ENCODE measurements at places on chromosomes 3 and 15. TPM values are rescaled to one million over a fixed set of nuclear protein-coding genes. Genes with fewer than 3 reads are reported as not detected.

GRCh38 chr3:165753560-165753959 is 83.7 kb downstream of the BCHE start:
- no peaks in the 10 kb centered on the region for H3K36me3 ChIP-seq
- H3K27ac ChIP-seq, result no peak overlapping the region
- no peaks in the 10 kb centered on the region for H3K4me1 ChIP-seq
- no peak for DNase-seq
- no peaks in the 10 kb centered on the region for H3K27me3 ChIP-seq

DNA sequence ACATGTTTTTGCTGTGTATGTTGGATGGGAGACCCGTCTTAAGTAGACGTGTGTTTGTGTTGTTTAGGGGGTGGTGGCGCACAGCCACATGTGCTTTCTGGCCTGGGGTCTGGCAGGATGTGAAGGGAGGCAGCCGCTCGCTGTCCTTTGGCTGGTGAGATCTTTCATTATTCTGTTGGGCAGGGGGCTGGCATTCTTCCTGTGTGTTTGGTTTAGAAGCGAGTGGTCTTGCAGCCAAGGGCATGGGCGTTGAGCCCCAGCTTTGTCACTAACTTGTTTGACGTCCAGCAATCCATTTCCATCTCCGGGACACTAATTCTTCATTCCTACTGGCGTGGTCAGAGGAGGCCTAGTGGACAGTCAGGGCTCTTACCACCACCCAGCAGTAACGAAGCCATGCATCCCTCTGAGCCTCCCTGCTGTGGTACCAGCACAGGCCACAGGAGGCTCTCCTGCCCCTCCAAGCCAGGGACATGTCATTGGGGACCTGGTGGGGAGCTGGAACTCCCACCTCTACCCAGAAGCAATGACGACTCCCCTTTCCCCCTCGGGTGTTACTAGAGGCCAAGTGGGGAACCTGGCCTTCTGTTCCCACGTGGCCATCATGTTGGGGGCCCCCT is 10.7 kb downstream of the THSD4 start:
- DNase-seq, result no peak
- H3K4me1 ChIP-seq, result no peaks in the 10 kb centered on the region
- no peak overlapping the region for H3K4me3 ChIP-seq
- no peak overlapping the region for H3K27ac ChIP-seq
- no peaks in the 10 kb centered on the region for H3K36me3 ChIP-seq

DNA sequence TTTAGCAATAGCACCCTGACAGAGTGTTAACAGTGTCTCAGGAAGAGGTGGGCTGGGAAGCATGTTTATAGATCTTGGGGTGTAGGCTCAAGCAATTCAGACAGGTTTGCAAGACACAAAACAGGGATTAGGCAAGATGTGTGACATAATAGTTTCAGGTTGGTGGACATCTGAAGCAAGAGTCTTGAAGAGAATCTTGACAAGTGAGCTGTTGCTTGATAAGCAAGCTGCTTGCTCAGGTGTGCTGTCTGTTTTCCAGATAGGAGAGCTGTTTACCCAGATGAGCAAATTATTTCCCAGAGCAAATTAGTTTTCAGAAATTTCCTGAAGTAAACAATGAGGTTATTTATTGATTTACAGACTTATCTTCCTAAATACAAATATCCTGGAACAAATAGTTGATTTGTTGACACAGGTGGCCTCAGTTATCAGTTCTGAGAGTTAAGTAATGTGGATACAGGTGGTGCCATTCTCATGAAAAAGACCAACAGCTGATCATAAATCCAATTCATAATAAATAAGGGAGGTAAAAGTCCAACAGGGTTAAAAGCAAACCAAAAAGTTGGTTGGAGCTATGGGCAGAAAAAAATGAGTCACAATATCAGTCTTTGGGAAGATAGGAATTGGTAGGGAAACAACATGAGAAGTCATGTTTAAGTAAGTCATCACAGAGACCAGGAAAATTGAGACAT is 437.3 kb downstream of the TBL1XR1 start:
- H3K4me1 ChIP-seq, result no peaks in the 10 kb centered on the region
- H3K27ac ChIP-seq, result no peak overlapping the region
- DNase-seq, result no peak
- H3K27me3 ChIP-seq, result no peaks in the 10 kb centered on the region

DNA sequence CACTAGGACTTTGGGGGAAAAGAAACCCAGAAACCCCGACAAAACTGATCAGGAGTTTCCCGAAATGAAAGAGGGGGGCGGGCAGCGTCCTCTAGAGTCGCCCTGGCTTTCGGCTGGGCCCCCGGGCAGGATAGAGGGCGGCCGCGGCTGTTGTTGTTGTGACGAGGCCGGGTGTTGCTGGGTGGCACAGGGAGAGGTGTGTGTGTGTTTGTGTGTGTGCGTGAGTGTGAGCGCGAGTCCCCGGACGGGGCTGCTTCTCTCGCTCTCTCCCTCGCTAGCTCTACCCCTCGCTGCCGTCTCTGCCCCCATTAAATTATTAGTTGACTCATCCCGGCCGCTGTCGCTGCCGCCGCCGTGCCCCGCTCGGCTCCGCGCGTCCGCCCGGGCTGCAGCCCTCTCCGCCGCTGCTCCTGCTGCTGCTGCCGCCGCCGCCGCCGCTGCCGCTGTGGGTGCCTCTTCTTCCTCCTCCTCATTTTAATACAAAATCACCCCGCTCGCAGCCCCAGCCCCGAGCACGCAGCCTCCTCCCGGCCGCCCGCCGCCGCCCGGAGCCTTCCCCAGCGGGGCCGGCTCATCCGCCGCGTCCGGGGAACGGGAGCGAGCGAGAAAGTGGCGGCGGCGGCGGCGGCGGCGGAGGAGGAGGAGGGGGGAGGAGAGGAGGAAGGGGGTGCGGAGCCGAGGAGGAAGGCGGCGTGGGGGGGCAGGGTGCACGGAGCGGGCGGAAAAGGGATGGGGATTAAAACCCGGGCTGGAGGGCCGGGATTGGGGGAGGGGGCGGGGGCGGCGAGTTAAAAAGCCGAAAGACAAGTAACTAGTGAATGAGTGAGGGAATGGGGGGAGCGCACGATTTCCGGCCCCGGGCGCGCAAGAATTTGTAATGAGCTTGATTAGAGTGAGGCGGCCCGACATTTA is at the start of gene SATB1:
Gene SATB1, minus strand, starts transcription at position 611 of the 912 bp plus-strand sequence. CDS start 4,372 bp downstream, outside the sequence.
- H3K4me3 ChIP-seq, result peak within 1 kb of the TSS; percentile 81
- peaks cover 54% of the 10 kb centered on the region for H3K36me3 ChIP-seq
- H3K27me3 ChIP-seq, result no peaks in the 10 kb centered on the region
- DNase-seq, result peak; percentile 71
- peak within 1 kb of the TSS; percentile 79 for H3K27ac ChIP-seq
- H3K4me1 ChIP-seq, result peaks cover 67% of the 10 kb centered on the region

DNA sequence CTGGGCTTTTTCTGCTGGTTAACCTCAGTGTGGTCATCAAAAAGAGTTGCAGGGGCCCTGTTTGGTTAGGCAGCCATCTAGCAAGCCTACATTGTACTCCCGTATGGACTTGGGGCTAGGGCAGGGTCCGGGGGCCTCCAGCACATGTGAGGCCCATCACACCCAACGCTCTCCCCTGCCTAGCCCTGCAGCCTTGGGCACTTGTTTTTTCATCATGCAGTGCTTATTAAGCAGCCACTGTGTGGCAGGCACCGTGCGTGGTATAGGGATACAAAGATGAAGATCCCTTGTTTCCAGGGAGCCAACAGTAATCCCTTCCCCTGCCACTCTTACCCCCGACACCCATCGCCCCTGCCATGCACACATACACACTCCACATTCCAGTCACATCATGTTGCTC is 14.2 kb downstream of the MRAS start:
- H3K27ac ChIP-seq, result no peak overlapping the region
- no peaks in the 10 kb centered on the region for H3K36me3 ChIP-seq
- H3K27me3 ChIP-seq, result peaks cover under 1% of the 10 kb centered on the region
- H3K4me3 ChIP-seq, result no peak overlapping the region
- DNase-seq, result no peak

Gene FBXO40
- total RNA-seq, result not detected

- H3K4me3 ChIP-seq, result no peak overlapping the region
- H3K4me1 ChIP-seq, result no peaks in the 10 kb centered on the region
- no peaks in the 10 kb centered on the region for H3K27me3 ChIP-seq
- H3K27ac ChIP-seq, result no peak overlapping the region
- H3K36me3 ChIP-seq, result no peaks in the 10 kb centered on the region
- no peak for DNase-seq
These were observed 288.7 kb downstream of the ZIC4 start for GRCh38 chr3:147117631-147118030.

DNA sequence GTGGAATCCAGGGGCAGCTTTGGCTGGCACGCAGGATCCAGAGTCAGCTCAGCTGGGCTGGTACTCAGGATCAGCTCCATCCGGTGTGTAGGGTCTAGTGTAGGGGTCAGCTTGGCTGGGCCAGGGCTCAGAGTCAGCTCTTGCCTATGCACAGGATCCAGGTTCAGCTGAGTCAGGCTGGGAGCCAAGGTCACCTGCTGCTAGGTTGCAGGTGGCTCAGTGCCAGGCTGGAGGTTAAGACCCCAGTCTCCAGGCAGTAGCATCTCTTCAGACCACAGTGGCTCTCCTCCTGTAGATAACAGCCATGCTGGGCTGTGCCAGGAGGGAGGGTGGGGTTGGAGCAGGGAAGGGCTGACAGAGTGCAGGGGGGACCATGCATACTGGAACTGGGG is 1.8 kb downstream of the HYAL3 start:
- peak overlapping the region; percentile 99 for H3K4me3 ChIP-seq
- H3K27ac ChIP-seq, result no peak overlapping the region
- H3K27me3 ChIP-seq, result no peaks in the 10 kb centered on the region
- peaks cover 12% of the 10 kb centered on the region for H3K36me3 ChIP-seq
- peaks cover 44% of the 10 kb centered on the region for H3K4me1 ChIP-seq
- no peak for DNase-seq

- peaks cover 6% of the 10 kb centered on the region for H3K27me3 ChIP-seq
- DNase-seq, result no peak
These were observed 60.5 kb downstream of the THBS1 start for GRCh38 chr15:39641191-39641889.

GRCh38 chr3:9250236-9250635 is 790 bp upstream of the SRGAP3 start:
- H3K4me3 ChIP-seq, result no peak overlapping the region
- H3K27ac ChIP-seq, result no peak overlapping the region

- DNase-seq, result no peak
- peaks cover 11% of the 10 kb centered on the region for H3K27me3 ChIP-seq
- no peaks in the 10 kb centered on the region for H3K4me1 ChIP-seq
- H3K4me3 ChIP-seq, result no peak overlapping the region
- H3K27ac ChIP-seq, result no peak overlapping the region
These were observed 110.3 kb downstream of the MYLK start for GRCh38 chr3:123773681-123774431.

DNA sequence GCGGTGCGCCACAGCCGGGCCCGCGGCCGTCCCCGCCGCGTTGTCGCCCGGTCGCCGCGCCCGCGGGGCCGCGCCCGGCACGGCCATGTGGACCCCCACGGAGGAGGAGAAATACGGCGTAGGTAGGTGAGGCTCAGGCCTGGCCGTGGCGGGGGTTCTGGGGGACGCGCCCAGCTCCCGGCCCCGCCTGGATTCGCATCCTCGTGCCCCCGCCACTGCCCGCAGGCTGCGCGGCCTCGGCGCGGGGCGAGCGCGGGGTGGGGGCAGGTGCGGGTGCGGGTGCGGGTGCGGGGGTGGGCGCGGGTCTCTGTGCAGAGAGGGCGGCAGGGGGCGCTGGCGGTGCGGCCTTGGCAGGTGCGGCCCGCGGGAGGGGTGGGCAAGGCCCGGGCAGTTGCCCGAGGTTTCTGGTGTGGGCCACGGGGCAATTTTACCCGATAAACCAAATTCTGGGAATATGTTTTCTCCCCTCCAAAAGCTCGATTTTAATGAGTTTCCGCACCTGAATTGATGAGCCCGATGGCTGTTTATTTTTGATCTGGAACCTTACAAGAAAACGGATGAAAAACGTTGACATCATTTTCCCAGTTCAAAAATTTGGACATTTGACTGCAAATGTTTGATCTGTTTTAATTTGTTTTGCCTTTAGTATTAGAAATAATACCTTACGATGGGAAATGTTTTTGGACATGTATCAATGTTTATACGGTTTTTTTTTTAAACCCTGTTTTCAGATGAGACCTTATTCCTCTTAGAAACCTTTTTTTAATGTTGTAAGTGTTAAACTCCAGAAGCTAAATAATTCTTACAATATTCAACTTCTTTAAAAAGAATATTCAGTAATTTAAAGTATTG is 678 bp downstream of the DOCK3 start:
- no peak overlapping the region for H3K27ac ChIP-seq
- no peaks in the 10 kb centered on the region for H3K36me3 ChIP-seq
- peak overlapping the region; percentile 66 for H3K4me3 ChIP-seq
- DNase-seq, result peak; percentile 58
- H3K27me3 ChIP-seq, result peaks cover 46% of the 10 kb centered on the region

DNA sequence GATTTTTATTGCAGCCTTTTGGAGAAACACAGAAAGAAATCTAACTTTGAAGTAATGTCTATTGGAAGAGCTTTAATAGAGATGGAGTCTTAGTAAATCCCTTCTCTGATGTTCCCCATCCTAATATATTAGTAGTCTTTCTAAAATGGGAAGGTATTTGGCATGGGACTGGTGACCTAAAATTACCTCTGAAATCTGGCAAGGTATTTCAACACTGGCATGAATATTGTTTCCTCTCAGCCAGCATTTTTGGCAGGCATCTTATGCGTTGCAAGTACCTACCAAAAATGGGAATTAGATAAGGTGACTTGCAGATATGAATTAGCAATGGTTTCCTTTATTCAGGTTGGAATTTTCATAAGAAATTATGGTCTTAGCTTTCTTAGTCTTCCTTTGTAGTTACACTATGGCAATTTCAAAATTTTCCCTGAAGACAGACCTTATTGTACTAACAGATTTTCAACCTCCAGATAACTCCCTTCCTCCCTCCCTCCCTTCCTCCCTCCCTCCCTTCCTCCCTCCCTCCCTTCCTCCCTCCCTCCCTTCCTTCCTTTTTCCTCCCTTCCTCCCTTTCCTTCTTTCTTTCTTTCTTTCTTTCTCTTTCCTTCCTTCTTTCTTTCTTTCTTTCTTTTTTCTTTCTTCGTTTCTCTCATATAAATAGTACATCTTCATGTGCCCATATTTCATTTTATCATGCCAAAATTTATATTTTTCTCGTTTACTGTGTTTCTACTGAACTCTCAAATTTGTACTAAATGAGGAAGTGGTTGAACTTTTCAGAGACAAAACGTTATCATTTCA is 168.2 kb upstream of the KCNMB2 start:
- H3K4me3 ChIP-seq, result no peak overlapping the region
- DNase-seq, result no peak
- no peaks in the 10 kb centered on the region for H3K4me1 ChIP-seq

Gene MAP3K13
- total RNA-seq, result 11.3 TPM

DNA sequence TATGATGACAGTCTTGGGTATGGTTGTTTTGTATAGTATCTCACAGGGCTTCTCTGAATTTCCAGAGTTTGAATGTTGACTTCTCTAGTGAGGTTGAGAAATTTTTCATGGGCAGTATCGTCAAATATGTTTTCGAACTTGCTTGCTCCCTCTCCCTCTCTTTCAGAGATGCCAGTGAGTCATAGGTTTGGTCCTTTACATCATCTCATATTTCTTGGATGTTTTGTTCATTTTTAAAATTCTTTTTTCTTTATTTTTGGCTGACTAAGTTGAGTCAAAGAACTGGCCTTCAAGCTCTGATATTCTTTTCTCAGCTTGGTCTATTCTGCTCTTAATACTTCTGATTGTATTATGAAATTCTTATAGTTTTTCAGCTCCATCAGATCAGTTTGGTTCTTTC is 282.3 kb upstream of the NECTIN3 start:
- H3K4me3 ChIP-seq, result no peak overlapping the region
- peaks cover 8% of the 10 kb centered on the region for H3K4me1 ChIP-seq
- no peak overlapping the region for H3K27ac ChIP-seq
- H3K36me3 ChIP-seq, result peaks cover 3% of the 10 kb centered on the region
- H3K27me3 ChIP-seq, result peaks cover 4% of the 10 kb centered on the region

Gene ATP13A5
- not detected for total RNA-seq

Gene CLDN11
- total RNA-seq, result not detected

GRCh38 chr15:82640672-82641071 is 6.5 kb downstream of the CPEB1 start:
- H3K36me3 ChIP-seq, result no peaks in the 10 kb centered on the region
- H3K27ac ChIP-seq, result no peak overlapping the region
- DNase-seq, result no peak

All from activated CD4-positive, alpha-beta memory T cell treated with anti-CD3 and anti-CD28 coated beads, Interleukin-2, amount 10 ng/mL, durations not matched to agents 7 days and 5 days (primary cell).